LoVo (cell line): ENCODE measurements at places on chromosomes 16 and 17.

DNA sequence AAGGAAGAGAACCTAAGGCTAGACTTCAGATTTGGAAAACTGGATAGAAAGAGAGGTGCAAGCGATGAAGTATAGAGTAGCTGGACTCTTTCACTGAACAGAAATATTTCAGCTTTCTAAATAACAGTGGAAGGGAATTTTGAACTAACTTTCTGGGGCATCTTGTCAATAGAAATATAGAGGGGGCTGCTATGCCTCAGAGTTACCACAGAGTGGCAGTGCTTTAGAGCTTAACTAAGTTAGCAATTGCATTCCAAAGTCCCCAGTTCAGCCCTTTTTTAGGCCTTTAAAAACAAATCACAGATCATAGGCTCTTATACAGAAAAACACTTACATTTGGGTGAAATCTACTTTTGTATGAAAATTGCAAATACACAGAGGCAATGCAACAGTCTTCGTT, 154.2 kb upstream of the CDH8 start:
- no peak for DNase-seq

- no peak for DNase-seq
These were observed 2.7 kb downstream of the PRSS53 start for GRCh38 chr16:31085873-31086628.

DNA sequence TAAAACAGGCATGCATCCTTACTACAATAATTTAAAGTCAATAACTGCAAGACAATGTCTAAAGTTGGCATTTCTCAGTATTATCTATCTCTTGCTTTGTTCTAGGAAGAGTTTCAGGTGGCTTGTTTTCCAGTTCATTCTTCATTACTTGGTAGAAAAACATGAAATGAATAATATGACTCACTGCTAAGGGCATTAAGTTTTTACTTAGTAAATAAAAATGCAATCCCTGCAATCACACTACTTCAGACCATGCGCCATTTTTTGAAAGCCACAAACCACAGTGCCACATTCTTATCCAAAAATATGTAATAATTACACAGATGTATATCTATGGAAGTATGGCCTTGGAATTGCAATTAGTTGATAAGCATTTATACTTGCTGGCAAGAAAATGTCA, 55.4 kb downstream of the CREBBP start:
- peak; percentile 14 for DNase-seq

DNA sequence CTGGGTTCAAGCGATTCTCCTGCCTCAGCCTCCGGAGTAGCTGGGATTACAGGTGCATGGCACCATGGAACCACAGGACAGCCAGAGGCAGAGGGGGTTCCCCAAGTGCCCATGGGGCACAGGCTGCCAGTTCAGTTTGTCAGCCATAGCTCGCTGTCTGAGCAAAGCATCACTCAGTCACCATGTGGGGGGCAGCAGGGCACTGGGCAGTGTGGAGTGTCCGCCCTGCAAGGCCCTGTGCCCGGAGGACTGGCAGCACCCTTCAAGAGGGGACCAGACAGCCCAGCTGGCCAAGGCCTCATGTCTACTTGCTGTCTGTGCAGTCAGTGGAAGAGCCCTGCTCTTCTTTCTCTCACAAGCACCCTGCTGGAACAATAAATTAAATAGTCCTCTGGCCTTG, 6.4 kb downstream of the ALYREF start:
- DNase-seq: no peak

DNA sequence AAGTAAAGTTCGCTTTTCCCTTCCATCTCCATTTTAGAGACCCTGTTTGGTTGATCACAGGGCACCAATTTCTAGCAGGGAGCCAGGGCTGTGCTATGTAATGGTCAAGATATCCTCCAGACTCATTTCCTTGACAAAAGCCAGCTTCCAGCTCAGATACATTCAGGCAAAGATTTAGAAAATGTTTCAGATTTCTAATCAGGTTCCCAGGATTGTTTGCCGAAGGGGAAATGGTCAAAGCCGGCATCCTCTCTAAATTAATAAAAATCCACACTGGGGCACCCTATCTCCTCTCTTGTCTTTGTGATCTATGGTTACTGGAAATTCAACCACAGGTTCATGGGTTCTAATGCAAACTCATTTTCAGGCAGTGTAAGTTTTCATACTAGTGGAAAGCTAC, 686.8 kb upstream of the KIF2B start:
- no peak for DNase-seq

DNA sequence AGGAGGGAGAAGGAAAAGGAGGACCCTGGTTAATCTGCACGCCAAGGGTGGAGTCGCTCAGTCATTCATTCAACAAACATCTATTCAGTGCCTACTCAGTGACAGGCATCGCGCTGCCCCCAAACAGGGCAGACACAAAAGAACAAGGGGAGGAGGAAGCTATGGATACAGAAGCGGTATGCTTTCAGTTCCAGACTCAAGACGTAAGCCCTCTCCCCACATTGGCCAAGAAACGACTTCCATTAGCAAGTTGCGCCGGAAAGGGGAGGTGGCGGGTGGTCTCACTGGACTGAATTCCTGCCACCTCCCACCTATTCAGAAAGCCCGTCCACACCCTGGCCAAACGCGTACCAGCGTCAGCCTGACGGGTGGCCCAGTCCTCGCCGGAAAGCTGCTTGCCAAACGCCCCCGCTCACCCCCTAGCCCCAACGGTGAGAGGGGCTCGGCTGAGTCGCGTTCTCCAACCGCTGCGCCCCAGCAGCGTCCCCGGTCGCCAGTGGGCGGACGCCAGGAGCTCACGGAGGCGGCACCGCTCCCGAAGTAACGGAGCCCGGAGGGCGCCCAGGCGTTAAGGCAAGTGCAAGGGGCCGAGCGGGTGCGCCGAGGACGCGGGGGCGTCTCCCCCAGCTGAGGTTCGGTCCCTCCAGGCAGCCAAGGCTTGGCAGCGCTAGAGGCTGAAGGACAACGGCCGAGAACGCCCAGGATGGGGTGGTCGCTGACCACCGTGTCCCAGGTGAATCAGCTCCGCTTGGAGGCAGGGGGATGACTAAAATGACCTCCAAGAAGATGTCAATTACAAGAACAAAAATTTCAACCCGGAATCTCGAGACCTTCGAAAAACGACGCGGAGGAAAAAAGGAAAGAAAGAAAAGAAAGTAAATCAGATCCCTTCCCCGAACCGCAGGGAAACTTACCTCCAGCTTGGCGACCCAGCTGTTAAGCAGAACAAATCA, 470.7 kb downstream of the SOX9 start:
- DNase-seq: no peak

- DNase-seq: no peak
These were observed 29.8 kb upstream of the MYH2 start for GRCh38 chr17:10579270-10579669.
